ENCODE measurements at places on chromosomes 2 and 18. TPM values are rescaled to one million over a fixed set of nuclear protein-coding genes. Genes with fewer than 3 reads are reported as not detected.

KIF3C gene
- 16.8 TPM for polyA plus RNA-seq

DNA sequence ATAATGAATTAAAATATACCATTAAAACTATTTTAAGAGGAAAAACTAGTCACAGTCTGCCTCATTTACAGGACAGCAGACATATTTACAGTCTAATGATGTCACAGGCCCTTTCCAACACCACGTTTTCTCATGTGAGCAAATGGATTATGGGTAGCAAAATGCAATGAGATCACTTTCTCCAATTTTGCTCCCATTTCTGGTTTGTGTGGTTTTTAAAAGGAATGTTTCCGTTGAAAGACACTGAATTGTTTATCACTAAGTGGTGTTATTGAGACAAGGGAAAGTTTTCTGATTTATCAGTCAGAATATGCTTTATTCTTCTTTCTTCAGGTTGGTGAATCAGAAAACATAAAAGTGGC is 11.4 kb upstream of the NR4A2 start:
- no peak for DNase-seq

DNA sequence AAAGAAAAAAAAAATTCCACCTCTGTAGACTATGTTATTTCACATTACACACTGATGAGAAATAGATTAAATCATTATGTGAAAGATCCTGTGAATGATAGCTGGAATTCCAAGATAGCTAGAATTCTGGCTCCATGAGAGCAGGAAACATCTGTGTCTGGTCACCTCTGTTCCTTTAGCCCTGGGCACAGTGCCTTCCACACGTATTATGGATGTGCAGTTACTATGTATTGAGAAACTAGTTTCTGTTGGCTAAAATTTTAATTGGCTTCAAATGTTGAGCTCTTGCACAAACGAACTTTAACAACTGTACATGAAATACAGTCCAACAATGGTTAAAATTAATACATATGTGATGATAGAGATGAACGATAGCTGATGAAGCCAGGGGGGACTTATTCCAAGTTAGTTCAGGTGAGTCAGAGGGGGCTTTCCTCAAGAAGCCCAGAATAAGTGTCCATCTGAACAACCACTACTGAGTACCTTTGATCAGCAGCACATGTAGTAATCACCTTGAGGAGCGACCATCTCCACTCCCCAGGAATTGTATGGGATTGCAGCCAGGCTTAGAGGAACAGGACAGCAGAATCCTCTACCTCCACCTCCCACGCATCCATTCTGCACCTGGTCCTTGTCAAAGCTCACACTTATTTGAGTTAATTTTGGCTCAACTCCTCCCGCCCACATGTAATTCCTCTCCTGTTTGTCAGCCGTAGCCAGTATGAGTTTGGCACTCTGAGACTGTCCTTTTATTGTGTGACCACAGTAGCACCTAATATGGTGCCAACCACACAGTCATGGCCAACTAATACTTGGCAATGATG is 68.6 kb downstream of the NABP1 start:
- no peak for DNase-seq

DNA sequence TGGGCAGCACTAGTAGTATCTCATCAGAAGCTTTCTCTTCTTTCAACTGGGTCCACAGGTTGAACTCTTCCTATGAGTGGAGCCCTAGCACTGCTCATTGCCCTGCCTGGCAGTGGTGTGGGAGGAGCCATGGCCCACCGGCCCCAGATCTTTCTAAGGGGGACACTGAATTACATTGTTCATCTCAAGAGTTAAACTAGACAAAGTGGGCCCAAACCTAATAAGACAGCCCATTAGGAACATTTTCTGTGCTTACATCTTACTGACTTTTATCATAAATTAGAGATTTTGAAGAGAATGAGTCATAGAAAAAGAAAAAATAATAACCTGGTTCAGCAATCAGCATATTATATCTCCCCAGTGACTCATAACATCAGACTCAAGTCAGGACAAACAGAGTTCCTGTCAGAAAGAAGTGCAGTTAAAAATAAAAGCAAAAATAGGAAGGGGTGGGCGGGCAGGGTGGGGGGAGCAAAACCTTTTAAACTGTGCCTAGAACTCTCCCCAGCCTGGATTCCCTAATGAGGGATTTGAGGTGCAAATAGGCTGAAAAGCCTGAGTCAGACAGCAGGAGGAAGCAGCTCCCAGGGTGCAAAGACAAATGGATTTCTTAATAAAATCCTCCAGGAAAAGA is 161.6 kb upstream of the TRIB2 start:
- DNase-seq = no peak

All from left kidney (tissue), 8 donors.